Epithelial cell of esophagus (primary cell): ENCODE measurements at places on chromosomes 16 and 17.

DNA sequence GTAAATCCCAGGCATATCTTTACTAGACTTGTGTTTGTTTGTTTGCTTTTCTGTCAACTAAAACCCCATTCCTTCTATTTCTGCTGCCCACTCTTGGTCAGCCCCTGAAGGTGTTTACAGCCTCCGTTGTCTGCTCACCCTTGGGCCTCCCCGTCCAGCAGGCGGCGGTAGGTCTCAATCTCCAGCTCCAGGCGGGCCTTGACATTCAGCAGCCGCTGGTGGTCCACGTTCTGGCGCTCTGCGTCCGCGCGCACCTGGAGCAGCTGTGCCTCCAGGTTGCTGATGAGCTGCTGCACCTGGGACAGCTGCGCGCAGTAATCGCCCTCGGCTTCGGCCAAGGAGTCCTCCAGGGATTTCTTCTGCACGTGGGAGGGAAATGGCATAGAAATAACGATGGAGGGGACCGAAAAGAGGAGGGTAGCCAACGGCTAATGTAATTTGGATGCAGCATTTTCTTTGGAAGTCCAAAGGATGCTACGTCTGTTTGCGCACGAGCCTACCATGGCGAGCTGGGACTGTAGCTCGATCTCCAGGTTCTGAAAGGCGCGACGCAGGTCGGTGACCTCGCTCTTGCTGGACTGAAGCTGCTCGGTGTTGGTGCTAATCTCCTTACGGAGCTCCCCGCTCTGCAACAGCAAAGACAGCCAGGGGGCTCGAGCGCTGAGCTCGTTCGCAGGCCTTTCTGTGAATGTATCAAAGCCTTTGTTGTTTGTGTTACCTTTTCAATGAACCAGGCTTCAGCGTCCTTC lies 3.9 kb downstream of the KRT12 start:
- DNase-seq = no peak

GRCh38 chr16:72241930-72242329 lies 70.0 kb upstream of the PMFBP1 start:
- peak; percentile 62 for DNase-seq

DNA sequence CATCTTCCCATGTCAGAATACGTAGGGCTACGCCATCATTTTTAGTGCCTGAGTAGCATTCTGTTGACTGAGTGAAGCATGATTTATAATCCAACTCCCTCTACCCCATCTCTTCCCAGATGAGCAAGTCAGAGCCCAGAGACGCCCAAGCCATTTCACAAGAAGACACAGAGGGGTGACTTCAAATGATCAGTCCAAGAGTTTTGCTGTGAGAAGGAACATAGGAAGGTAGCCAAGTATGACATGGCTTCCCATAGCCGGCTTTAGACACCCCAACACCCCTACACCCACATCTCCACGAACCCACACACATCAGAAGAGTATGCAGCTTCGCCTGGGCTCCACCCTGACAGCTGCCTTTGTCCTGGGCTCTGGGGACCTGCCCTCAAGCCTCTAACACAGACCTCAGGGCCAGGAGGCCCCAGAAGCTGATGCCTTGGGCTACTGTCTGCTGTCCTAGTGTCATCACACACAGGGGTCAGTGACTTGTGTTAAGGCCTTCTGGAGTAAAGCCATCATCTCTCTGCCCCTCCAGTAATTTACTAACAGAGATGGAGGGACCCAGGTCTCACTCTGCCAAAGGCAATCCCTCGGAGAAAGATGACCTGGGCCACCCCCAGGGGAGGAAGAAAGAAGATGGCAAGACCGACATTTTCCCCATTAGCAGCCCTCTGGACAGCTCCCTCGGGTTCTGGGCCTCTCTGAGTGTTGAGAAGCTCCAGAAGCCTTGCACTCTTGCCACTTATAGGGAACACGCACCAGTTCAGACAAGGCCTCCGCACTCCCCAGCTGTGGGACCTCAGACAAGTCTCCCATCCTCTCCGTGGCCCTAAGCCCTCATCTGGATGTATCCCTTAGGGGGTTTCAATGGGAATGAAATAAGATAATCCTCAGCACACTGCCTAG lies 38.7 kb upstream of the MRPS23 start:
- no peak for DNase-seq

GRCh38 chr16:88069397-88070168 lies 118.3 kb downstream of the BANP start:
- DNase-seq = no peak

- no peak for DNase-seq
These were observed 10.4 kb upstream of the NLRC3 start for GRCh38 chr16:3587547-3588110.

DNA sequence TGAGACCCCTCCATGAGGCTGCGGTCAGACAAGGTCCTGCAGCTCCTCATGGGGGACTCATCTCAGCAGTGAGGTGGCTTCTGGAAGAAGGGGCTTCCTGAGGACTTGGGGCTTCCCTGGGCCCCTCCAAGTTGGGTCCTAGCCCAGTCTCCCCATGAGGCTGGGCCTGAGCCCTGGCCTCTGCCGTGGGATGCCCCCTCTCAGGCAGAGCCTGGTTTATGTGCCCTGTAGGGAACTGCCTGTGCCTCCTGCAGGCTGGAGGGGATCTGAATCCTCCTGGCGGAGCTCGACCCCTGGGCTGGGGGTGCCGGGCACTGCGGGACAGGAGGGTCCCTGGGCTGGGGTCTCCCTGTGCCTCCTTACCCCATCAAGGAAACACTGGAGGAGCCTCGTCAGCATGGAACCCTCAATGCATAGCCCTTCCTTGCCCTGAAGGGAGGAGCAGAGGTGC lies 45.8 kb downstream of the TNFRSF13B start:
- no peak for DNase-seq

GRCh38 chr17:63587770-63588169 lies 12.9 kb upstream of the TACO1 start:
- DNase-seq = peak; percentile 24

- no peak for DNase-seq
These were observed 164.8 kb downstream of the HAPSTR1 start for GRCh38 chr16:9256196-9256595.

- no peak for DNase-seq
These were observed 529.7 kb downstream of the WWOX start for GRCh38 chr16:78629173-78629572.

DNA sequence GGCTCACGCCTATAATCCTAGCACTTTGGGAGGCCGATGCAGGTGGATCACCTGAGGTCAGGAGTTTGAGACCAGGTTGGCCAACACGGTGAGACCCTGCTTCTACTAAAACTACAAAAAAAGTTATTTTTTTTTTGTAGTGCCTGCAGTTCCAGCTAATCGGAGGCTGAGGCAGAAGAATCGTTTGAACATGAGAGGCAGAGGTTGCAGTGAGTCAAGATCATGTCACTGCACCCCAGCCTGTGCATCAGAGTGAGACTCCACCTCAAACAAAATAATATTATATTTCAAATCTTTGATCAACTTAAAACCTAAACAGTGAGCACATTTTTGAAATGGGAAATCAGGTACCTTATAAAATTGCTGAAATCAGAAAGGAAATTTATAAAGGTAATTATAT lies 36.5 kb downstream of the NCOR1 start:
- peak; percentile 51 for DNase-seq

DNA sequence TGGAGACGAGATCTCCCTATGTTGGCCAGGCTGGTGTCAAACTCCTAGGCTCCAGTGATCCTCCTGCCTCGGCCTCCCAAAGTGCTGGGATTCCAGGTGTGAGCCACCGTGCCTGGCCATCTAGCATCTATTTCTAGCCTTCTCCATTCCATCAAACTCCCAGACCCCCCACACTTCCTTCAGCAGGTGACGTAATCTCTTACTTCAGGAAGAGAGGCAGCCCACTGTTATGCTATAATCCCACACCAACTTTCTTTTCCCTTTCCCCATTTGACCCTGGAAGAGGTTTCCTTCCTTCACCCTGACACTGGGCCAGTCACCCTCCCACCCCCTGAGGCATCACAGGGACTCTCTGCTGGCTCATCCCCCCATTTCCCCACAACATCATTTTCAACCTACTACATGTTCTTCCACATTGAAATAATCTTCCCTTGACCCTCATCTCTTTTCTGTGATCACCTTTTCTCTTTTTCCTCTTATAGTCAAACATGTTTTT lies 7.6 kb downstream of the ITGA2B start:
- DNase-seq = no peak

DNA sequence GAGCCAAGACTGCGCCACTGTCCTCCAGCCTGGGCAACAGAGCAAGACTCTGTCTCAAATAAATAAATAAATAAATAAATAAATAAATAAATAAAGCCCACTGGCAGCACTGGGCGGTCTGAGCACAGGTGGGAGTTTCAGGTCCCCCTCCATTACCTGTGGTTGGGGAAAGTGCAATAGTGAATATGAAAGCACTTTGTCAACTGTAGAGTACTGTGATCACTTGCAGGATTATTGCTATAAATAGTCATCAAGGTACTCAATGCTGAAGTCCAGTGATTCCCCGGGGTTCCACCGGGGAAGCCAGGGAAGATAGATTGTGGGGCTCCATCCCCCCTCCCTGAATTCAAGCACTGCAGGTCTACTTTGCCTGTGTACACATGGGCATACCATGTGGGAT lies 42.7 kb upstream of the CPNE2 start:
- DNase-seq = no peak

DNA sequence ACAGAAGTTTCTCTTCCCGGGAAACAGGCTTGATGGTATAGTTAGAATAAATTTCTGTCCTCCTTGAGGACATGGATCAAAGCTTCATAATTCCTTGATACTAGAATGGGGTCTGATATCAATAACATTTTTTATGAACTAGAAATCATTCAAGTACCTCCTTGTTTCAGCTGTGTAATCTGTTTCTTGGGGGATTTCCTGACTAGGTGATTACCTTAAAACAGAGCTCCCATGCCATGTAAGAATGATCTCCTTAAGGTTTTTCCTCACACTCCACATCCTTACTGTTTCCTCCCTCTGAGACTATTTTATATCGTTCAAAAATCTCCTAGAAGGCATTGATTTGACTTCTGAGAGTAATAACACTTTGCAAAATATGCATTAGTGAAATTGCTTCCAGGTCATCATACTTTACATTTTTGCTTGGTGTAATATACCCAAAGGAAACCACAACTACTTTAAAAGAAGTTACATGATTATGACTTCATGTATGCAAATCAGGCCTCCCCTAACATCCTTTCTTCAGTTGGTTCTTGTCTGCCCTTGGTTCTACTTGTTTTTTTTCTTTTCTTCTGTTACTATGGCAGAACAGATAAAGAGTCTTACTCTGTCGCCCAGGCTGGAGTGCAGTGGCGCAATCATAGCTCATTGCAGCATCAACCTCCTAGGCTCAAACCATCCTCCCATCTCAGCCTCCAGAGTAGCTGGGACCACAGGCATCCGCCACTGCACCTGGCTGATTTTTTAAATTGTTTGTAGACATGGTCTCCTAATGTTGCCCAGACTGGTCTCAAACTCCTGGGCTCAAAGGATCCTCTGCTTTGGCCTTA lies 388.8 kb downstream of the ZFHX3 start:
- no peak for DNase-seq
